ENCODE measurements at places on chromosomes 7 and 10.

- no peak for DNase-seq
Observed at GRCh38 chr7:36128448-36129047, 24.5 kb upstream of the EEPD1 start.

- DNase-seq: no peak
Observed at GRCh38 chr10:44864051-44864450, 47.1 kb upstream of the TMEM72 start.

DNA sequence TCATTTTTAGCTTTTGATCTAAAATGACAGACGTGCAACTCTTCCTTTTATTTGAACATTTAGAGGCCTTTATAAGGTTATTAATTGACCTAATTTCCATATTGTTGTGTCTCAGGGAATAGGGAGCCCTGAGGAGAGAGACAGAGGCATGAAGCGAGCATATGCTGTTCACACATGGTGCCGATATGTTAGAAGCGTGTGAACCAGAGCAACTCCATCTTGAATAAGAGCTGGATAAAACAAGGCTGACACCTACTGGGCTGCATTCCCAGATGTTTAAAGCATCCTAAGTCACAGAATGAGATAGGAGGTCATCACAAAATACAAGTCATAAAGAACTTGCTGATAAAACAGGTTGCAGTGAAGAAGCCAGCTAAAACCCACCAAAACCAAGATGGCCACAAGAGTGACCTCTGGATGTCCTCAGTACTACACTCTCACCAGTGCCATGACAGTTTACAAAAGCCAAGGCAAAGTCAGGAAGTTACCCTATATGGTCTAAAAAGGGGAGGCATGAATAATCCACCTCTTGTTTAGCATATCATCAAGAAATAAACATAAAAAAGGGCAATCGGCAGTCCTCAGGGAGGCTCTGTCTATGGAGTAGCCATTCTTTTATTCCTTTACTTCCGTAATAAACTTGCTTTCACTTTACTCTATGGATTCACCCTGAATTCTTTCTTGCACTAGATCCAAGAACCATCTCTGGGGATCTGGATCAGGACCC is 80.1 kb downstream of the SEC61G start:
- no peak for DNase-seq

GRCh38 chr7:157727964-157728615 is 391.3 kb downstream of the DNAJB6 start:
- DNase-seq: no peak

DNA sequence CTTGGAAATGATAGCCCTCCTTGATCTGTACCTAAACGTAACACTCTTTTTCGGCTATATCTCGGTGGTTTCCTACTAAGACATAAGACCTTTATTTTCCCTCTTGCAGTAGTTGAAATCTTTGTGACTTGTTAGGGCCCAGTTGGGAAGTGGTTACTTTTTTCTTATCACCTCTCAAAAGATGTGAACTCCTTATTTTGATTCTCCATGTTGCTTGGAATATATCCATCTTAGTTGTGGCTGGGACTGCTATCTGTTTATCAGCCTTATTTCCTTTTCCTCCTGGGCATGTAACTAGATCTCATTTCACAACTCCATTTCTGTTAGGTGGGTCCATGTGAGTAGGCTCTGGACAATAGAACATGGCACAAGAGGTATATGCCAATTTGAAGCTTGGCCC is 4.1 kb upstream of the CPED1 start:
- DNase-seq: no peak

- no peak for DNase-seq
Observed at GRCh38 chr10:75035975-75036708, 75.3 kb upstream of the SAMD8 start.

DNA sequence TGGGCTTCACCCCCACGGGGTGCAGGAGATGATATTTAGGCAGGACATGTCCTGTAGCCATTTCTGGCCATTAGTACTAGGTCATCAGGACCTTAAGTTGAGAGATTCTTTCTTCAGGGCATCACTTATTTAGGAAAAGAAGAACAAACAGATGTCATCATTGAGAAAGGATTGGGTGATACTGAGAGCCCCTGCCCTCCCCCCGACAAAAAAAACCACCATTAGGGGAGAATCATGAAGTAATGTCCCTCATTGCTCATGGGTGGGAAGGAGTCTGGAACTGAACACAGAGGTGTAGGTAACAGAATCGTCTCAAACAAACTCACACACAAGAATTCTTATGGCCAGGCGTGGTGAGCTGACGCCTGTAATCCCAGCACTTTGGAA is 6.4 kb upstream of the ORAI2 start:
- DNase-seq: no peak

DNA sequence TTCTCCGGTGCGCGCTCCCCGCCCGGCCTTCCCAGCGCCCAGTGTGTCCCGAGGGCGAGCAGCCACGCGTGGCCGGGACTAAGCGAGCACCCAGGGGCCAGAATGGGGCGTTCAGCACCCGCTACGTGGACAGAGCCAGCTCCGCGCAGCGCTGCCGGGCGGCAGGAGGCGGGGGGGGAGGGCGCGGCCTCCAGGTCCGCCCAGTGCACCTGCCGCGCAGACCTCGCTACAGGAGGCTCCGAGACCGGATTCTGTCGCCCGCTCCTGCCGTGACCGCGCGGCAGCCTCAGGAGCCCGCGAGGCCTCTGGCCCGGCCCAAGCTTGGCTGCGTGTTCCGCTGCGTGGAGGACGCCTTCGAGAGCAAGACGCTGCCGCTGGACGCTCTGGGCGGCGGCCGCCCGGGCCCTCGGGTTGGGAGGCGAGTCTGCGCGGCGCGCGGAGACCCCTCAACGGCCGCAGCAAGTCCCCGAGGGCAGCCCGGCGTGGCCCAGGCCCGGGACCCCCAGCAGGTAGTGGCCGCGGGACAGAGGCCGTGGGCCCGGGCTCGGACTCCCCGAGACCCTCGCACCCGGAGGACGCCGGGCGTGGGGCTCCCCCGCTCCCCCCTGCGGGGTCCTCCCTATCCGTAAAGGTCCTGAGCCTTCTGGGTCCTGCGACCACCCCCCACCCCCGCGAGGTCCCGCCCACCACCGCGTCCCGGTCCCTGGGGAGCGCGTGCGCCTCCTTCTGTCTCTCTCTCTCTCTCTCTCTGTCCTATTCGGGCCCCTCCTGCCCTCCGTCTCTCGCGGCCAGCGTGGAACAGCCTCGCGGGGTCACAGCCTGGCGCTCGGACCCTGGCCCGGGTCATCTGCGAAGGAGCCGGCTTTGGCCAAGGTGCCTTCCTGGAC is 904 bp upstream of the DPYSL4 start:
- no peak for DNase-seq

- DNase-seq: no peak
Observed at GRCh38 chr7:134692344-134692705, 45.7 kb downstream of the BPGM start.

- no peak for DNase-seq
Observed at GRCh38 chr7:117412946-117413559, 14.2 kb downstream of the ASZ1 start.

DNA sequence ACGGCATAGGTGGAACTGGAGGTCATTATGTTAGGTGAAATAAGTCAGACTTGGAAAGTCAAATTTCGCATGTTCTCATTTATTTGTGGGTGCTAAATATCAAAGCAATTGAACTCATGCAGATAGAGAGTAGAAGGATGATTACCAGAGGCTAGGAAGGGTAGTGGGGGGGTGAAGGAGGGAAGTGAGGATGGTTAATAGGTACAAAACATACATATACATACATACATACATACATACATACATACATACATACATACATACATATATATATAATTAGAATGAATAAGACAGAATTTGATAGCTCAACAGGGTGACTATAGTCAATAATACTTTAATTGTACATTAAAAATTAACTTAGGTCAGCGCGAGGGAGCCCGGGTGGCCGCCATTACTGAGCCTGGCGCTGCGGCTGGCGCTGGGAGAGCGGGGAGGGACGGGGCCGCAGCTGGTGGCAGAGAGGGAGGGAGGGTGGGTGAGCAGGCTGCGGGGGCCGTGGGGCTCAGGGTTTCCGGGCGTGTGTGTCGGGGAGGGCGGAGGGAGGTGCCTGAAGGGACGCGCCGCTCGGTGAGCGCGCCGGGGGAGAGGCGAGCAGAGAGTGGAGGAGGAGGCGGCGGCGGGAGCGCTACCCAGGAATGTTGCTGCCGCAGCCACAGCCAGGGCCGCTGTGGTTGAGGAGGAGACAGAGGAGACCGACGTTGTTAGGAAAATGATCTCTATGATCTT is 85.8 kb upstream of the EGFR start:
- no peak for DNase-seq

- no peak for DNase-seq
Observed at GRCh38 chr10:60148266-60148840, 241.3 kb downstream of the ANK3 start.

- no peak for DNase-seq
Observed at GRCh38 chr7:47389923-47390630, 191.8 kb downstream of the TNS3 start.

Data from stimulated activated CD8-positive, alpha-beta memory T cell treated with anti-CD3 and anti-CD28 coated beads, Interleukin-15, amount 100 ng/mL, for 24 hours (primary cell).